ENCODE measurements at places on chromosomes 6 and 20. TPM values are rescaled to one million over a fixed set of nuclear protein-coding genes. Genes with fewer than 3 reads are reported as not detected.

The TDRD6 gene
- 13.0 TPM for total RNA-seq

The DNAH8 gene
- 3.6 TPM for total RNA-seq

The MOXD1 gene
- 4.0 TPM for total RNA-seq

The NHLRC1 gene
- 2.7 TPM for total RNA-seq

GRCh38 chr6:7604506-7604905 is 14.5 kb downstream of the SNRNP48 start:
- no peak overlapping the region for H3K27ac ChIP-seq
- no peaks in the 10 kb centered on the region for H3K36me3 ChIP-seq
- no peak for DNase-seq
- no peak overlapping the region for H3K4me3 ChIP-seq
- H3K27me3 ChIP-seq: no peaks in the 10 kb centered on the region

DNA sequence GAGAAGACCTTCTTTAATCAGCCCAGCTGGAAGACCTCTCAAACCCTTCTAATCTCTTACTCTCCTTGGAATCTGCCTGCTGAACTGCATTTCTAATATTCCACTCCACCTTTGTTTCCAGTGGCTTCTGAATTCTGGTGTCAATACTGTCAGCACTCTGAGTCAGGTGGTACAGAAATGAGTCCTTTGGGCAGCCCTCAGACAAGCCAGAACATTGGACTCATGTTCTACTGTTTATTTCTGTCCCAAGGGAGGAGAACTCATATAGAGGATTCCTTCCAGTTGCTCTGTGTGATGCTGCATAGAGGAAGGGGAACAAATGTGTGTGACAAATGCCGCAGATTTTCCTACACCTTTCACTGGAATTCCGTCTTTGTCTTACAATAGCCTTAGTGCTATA is 114.8 kb downstream of the PHF3 start:
- DNase-seq: no peak
- H3K27ac ChIP-seq: no peak overlapping the region
- H3K27me3 ChIP-seq: no peaks in the 10 kb centered on the region

Data from prostate gland (tissue), 2 donors.